Stimulated activated CD4-positive, alpha-beta T cell treated with anti-CD3 and anti-CD28 coated beads, Interleukin-2, amount 100 ng/mL, for 4 hours (primary cell): ENCODE measurements at places on chromosomes 2 and 18.

DNA sequence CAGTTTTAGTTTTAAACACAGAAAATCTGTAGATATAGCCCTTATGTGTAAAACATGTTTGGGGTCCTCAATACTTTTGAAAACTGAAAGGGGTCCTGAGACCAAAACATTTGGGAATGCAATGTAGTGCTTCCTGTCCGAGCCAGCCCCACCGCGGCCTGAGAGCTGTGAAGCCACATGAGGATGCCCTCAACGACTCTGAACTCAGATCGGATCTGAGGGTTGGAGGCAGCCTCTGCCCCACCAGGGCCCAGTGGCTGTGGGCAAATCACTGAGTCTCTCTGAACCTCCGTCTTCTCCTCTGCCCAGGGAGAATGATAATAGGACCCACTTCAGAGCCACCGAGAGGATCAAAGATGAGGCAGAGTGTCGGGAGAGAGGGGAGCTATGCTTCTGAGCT, 33.4 kb upstream of the HPCAL1 start:
- no peak for DNase-seq

DNA sequence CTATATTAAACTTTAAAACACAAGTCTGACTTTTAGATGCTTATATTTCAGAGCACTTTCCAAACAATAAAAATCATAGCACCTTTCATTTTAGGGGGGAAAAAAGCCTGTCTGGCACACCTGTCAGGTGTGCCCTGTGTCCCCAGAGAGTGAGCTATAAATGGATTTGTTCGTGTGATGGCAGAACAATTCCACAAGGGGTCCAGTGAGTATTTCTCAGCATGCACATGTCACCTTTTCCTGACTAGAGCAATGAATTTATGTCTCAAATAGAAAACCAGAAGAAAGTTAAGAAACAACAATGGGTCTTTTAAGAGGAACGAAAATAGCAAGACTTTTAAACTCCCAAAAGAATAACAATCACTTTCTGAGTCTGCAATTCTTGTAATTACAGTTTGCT, 55.9 kb downstream of the ACVR1C start:
- DNase-seq = no peak

DNA sequence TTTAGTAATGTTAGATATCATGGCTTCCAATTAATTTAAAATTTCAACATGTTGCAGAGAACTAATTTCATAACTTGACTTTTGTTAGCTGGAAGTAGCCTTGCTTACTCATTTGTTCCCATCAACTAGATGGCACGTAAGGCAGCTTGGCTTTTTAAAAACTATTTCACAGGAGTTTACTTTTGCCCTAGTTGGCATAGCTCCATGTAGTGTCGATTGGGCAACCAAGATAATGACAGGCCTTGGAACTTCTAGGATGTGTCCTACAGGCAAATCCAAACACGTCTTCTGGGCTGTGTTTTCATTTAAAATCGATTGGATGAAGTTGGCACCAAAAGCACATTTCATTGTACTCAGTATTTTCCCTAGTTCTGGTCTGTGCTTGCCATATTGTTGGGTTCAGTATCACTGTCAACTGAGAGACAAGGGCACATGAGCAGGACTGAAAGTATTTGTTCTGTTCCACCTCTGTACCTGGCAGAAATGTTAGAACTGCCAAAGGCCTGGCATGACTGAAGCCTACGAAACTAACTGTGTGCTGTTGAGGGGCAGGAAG, 29.4 kb downstream of the HADHB start:
- DNase-seq = no peak

GRCh38 chr2:166451468-166451867, 42.6 kb downstream of the SCN7A start:
- no peak for DNase-seq

GRCh38 chr2:102033031-102033749, 41.4 kb downstream of the IL1R2 start:
- DNase-seq = no peak

GRCh38 chr18:74702950-74703349, 105.3 kb downstream of the ZNF407 start:
- DNase-seq = no peak

- no peak for DNase-seq
These were observed 864.0 kb upstream of the FSHR start for GRCh38 chr2:50018292-50018691.

- DNase-seq = no peak
These were observed 408.7 kb upstream of the HS6ST1 start for GRCh38 chr2:128727404-128727803.

- no peak for DNase-seq
These were observed 328.2 kb upstream of the CNTNAP5 start for GRCh38 chr2:123696799-123697410.

DNA sequence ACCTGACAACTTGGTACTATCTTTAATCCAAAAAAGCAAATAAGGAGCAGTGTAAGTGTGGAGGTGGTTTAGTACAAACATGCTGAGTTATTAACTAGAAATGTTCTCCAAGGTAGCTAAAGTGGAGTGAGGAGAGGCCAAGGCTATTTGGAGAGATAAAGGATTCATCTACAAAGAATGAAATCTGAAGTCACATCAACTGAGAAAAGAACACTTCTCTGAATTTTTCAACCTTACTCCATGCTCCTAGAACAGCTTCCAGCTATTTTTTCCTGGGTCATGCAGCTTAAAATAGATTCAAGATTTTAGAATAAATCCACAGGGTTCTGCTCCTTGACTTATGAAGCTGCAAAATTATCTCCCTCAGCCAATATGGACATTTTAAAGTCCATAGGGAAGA, 18.7 kb downstream of the IMMT start:
- DNase-seq = no peak

GRCh38 chr18:76684265-76684664, 138.1 kb upstream of the ZNF236 start:
- DNase-seq = no peak

- DNase-seq = no peak
These were observed 59.7 kb downstream of the MAP4K3 start for GRCh38 chr2:39377226-39377939.

DNA sequence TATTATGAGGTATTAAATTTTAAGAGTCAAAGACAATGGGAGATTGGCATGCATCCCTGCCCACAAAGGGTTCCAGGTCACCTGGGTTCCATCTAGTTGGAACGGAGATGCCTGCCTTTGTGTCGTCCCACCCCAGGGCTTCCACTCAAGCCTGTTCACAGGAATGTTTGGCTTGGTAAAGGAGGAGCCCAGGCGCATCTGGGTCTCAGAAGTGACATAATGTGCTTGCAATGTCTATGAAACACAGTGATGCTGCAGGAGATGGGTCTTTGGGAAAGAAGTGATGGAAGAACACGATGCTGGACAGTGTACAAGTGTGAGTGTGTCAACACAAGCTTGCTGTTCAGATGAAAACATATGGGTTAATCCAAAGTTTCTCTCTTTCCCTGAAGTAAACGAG, 49.6 kb upstream of the ZNF396 start:
- no peak for DNase-seq

GRCh38 chr2:121238828-121239227, 46.2 kb downstream of the TFCP2L1 start:
- no peak for DNase-seq

DNA sequence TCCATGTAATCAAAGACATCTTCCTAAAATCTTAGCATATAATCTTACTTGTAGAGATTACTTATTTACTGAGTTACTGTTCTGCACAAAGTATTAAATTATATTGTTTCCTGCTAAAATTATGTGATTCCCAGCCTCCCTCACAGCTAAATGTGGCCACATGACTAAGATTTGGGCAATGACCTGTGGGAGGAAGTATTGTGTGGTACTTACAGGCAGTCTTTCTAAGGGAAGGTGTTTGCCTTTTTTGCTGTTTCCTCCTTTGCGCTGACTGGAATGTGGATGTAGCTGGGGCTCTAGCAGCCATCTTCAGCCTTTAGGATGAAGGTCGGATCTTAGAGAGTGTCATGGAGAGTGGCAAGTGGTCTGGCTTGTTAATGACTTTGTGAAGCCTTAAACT, 146.3 kb upstream of the APCDD1 start:
- DNase-seq = no peak

- DNase-seq = no peak
These were observed 74.5 kb upstream of the NOSTRIN start for GRCh38 chr2:168727904-168728470.

DNA sequence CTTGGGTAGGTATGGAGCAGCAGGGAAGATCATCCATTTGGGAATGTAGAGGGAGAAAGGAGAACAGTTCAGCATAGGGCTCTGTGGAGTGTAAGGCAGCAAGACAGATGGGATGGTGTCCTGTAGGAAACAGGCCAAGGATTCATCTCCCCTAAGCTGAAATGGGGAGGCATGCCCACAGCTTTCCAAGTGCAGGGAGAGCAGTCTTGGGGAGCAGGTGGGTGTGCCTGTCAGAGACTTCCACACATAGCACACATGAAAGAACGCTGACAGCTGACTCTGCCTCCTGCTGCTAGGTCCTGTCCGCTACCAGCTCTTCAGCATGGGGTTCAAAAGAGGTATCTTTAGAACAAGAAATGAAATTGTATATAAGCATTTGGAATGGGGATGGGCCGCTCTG, 9.0 kb downstream of the SETBP1 start:
- no peak for DNase-seq

DNA sequence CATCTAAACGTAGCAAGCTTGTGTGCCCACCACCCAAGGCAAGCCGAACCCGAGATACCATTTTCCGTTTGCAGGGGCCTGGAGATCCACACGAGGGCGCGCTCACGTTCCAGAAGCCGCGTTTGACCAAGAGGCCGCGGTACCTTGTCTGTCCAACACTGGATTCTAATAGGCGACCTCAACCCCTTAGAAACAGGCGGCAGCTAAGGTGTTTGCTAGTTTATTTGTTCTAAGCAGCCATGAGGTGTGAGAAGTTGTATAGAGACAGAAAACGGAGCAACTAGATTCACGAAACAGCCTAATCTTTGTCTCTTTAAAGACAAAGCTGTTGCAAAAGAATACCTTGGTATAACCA, 4.2 kb downstream of the HOXD11 start:
- no peak for DNase-seq

GRCh38 chr2:233242231-233242927, 9.1 kb upstream of the ATG16L1 start:
- no peak for DNase-seq
